Activated T-helper 17 cell treated with anti-CD3 and anti-CD28 coated beads, Interleukin-2, amount 50 U/mL, for 72 hours (primary cell): ENCODE measurements at places on chromosomes 11 and 22. TPM values are rescaled to one million over a fixed set of nuclear protein-coding genes. Genes with fewer than 3 reads are reported as not detected.
A peak's percentile ranks its signal among the peaks of the same experiment; 100 is the strongest.

DNA sequence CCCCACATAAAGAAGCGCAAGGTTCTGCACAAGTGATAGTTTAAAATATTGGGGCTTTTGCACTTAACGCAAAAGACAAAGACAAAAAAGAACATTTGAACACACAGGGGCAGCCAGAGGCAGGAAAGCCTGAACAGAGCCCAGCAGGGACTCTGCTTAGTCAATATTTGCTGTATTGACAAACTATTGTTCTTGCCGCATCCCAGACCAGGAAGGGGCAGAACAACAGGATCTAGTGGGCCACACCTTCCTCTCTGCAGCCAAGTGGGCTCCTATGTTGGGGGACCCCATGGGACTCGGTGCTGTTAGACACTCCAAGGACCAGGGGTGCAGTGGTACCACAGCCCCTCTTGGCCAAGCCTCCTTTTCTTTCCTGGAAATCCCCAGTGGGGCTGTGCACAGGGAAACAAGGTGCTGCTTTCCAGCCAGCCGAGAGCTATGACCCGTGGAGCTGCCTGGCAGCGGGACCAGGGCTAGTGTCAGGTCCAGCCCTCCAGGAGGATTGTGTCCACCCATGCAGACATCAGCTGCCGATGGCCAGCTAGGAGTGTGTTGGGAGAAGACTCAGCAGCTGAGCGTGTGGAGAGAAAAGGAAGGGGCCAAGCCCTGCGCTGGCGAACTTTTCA, 43.3 kb upstream of the ANO1 start:
- H3K36me3 ChIP-seq, result no peaks in the 10 kb centered on the region
- ATAC-seq, result no peak
- no peak overlapping the region for H3K27ac ChIP-seq
- peaks cover 40% of the 10 kb centered on the region for H3K27me3 ChIP-seq
- H3K4me3 ChIP-seq, result no peak overlapping the region
- H3K4me1 ChIP-seq, result no peaks in the 10 kb centered on the region

The ROBO4 gene
- total RNA-seq, result not detected

The PNPLA3 gene
- total RNA-seq, result 0.16 TPM

DNA sequence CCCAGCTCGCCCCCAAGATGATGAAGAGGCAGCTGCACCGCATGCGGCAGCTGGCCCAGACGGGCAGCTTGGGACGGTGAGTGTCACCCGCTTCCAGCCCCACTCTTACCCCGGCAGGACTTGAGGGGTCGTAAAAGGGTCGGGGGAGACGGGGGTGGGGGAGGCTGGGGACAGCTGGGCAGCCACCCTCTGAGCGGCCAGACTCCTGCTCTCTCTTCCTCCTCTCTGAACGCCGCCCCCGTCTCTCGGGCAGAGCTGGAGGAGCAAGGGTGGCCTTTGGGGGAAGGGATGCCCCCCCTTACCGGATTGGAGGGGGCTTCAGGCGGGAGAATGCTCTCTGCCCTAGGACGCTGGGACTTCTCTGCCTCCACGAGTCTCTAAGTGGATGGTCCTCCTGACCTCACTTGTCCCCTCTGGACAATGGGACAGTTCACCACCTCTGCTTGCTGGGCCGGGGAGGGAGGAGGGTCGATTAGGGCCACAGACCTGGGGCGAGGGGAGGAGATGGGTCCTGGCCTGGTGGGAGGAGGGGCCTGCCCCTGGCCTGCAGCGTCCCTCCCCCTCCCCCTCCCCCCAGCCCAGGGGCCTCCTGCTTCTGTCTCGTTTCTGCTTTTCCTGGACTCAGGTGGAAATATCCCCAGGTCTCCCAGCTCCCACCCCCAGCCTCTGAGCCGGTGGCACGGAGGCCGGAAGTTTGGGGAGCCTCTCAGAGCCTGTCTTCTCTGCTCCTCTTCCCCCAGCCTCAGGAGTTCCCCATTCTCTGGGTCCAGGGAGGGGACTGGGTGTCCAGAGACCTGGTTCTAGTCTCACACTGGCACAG, 512 bp downstream of the SH3BP1 start:
- H3K4me3 ChIP-seq, result peak overlapping the region; percentile 87
- H3K27ac ChIP-seq, result peak overlapping the region; percentile 94
- peaks cover 23% of the 10 kb centered on the region for H3K4me1 ChIP-seq
- peaks cover 55% of the 10 kb centered on the region for H3K36me3 ChIP-seq

DNA sequence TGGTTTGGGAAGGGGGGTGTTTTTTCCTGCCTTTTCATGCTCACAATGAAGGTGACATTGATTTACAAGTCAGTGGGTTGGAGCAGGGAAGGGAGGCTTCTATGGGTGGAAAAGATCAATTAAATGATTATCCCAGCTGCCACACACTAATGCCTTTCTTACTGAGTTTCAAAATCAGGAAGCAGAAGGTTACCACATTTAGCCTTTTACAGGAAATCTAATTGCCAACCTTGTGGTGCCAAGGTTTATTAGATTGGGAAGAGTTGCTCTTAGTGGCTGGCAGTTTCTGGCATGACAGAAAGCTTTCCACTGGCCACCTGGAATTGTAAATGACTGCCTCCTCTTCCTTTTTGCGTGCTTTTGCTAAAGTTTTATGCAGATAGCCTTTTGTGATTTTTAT, 98.7 kb downstream of the NAV2 start:
- H3K4me3 ChIP-seq, result no peak overlapping the region
- H3K27me3 ChIP-seq, result peaks cover 3% of the 10 kb centered on the region

DNA sequence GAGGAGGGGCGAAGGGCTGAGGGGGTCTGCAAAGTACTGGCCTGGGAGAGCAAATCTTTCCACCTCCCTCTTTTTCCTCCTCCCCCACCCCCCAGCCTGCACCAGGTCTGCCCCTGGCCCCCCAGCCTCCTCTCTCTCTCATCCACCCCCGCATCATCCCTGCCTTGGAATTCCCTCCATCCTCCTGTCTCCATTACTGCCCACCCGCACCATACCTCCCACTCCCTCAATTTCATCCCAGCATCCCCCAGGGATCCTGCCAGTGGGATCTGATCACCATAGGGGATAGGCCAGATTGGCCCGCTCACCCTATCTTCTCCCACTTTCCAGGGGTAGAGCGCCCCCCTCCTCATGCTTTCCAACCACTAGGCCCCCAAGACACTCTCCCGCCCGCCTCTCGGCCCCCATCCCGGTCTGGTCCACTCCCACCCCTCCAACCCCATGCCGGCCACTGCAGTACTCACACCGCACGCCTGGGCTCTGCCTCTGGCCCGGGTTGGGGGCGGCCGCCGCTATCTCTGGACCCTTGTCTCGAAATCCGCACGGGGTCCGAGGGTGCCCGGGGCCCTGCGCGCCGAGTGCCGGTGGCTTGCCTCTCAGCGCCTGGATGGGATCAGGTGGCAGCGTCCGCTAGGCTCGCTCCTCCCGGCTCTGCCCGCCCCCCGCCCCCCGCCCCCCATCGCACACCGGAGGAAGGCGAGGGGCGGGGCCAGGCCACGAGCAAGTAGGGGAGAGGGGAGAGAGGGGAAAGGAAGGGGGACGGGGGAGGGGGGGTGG, at the start of gene GAL3ST3:
GAL3ST3 (minus strand) TSS at position 615 of the 777 bp plus-strand sequence. CDS start 3,746 bp downstream, outside the sequence.
- no peaks in the 10 kb centered on the region for H3K27me3 ChIP-seq
- peak within 1 kb of the TSS; percentile 29 for H3K4me3 ChIP-seq
- peak within 1 kb of the TSS; percentile 9 for H3K27ac ChIP-seq
- peaks cover 26% of the 10 kb centered on the region for H3K36me3 ChIP-seq

DNA sequence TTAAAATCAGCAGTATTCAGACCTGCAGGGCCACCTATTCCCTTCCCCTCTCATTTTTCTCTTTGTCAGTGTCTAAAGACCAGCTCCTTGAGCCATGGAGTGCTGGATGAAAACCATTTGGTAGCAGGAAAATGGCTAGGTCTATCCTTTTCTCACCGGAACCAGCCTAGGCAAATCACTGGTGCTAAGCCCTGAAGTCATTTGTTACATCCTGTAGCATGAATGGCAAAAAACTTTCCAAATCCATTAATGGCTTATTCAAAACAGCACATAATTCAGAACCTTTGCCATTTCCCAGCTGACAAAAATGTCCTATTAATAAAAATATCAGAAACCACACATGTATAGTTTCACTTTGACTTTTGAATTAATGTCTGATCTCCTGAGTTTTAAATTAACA, 209.5 kb upstream of the E2F8 start:
- H3K4me1 ChIP-seq, result no peaks in the 10 kb centered on the region
- H3K36me3 ChIP-seq, result no peaks in the 10 kb centered on the region
- no peak overlapping the region for H3K27ac ChIP-seq
- no peak for ATAC-seq
- no peak overlapping the region for H3K4me3 ChIP-seq
- H3K27me3 ChIP-seq, result peaks cover 17% of the 10 kb centered on the region

The DRD4 gene
- total RNA-seq, result 3.8 TPM

GRCh38 chr22:36455571-36456463, 25.6 kb downstream of the TXN2 start:
- peak overlapping the region; percentile 77 for H3K4me3 ChIP-seq
- no peak for ATAC-seq
- H3K27me3 ChIP-seq, result no peaks in the 10 kb centered on the region
- peaks cover 10% of the 10 kb centered on the region for H3K4me1 ChIP-seq

- no peak overlapping the region for H3K4me3 ChIP-seq
- no peak overlapping the region for H3K27ac ChIP-seq
- H3K4me1 ChIP-seq, result no peaks in the 10 kb centered on the region
- H3K27me3 ChIP-seq, result peaks cover 13% of the 10 kb centered on the region
- ATAC-seq, result no peak
- H3K36me3 ChIP-seq, result no peaks in the 10 kb centered on the region
These were observed 93.2 kb downstream of the WNT7B start for GRCh38 chr22:45883811-45884170.

The SLC22A25 gene
- total RNA-seq, result not detected

GRCh38 chr11:65919141-65919572, at the start of gene DRAP1:
TSS of gene DRAP1 (plus strand) at chr11:65919426. CDS start at chr11:65919502, 76 bp downstream.
- peaks cover 14% of the 10 kb centered on the region for H3K4me1 ChIP-seq
- ATAC-seq, result peak; percentile 93
- H3K4me3 ChIP-seq, result peak within 1 kb of the TSS; percentile 86
- peak within 1 kb of the TSS; percentile 89 for H3K27ac ChIP-seq
- no peaks in the 10 kb centered on the region for H3K27me3 ChIP-seq
- H3K36me3 ChIP-seq, result peaks cover 41% of the 10 kb centered on the region

DNA sequence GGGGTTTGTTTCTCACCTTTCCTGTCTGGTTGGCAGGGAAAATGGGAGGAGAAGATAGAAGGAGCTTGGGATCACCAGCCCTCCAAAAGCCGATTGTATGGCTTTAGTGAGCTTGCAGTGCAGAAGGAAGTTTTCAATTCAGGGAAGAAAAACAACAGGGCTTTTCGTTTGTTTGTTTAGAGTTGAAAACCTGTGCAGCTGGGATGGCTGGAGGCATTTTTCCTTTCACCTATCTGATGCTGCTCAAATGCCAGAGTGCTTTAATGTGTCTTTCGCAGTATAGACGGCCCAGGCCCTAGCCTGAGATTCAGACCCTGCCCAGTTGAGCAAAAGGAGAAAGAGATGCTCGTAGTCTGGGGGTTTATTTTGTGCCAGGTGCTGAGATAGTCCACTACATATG, 87.9 kb downstream of the INSC start:
- H3K36me3 ChIP-seq, result no peaks in the 10 kb centered on the region
- H3K27ac ChIP-seq, result no peak overlapping the region
- H3K4me1 ChIP-seq, result no peaks in the 10 kb centered on the region
- H3K4me3 ChIP-seq, result no peak overlapping the region
- no peak for ATAC-seq
- no peaks in the 10 kb centered on the region for H3K27me3 ChIP-seq

GRCh38 chr11:43962383-43963278, 20.2 kb downstream of the C11orf96 start:
- peaks cover 28% of the 10 kb centered on the region for H3K27me3 ChIP-seq
- no peaks in the 10 kb centered on the region for H3K4me1 ChIP-seq
- no peak overlapping the region for H3K27ac ChIP-seq
- no peak overlapping the region for H3K4me3 ChIP-seq
- no peaks in the 10 kb centered on the region for H3K36me3 ChIP-seq

DNA sequence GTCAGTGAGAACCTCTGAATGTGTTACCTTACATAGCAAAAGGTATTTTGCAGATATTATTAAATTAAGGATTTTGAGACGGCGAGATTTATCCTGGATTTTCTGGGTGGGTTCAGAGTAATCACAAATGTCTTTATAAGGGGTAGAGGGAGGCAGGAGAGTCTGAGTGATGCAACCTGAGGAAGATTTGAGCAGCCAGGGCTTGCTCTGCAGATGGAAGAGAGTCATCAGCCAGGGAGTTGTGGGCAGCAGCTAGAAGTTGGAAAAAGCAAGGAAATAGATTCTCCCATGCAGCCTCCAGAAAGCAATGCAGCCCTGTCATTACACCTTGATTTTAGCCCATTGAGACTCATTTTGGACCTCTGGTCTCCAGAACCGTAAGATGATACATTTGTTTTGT, 4.1 kb upstream of the WDR74 start:
- H3K36me3 ChIP-seq, result no peaks in the 10 kb centered on the region
- ATAC-seq, result no peak
- no peaks in the 10 kb centered on the region for H3K27me3 ChIP-seq
- H3K4me1 ChIP-seq, result peaks cover 11% of the 10 kb centered on the region
- no peak overlapping the region for H3K4me3 ChIP-seq
- no peak overlapping the region for H3K27ac ChIP-seq
